ENCODE measurements at places on chromosomes 7 and 10. TPM values are rescaled to one million over a fixed set of nuclear protein-coding genes. Genes with fewer than 3 reads are reported as not detected.

DNA sequence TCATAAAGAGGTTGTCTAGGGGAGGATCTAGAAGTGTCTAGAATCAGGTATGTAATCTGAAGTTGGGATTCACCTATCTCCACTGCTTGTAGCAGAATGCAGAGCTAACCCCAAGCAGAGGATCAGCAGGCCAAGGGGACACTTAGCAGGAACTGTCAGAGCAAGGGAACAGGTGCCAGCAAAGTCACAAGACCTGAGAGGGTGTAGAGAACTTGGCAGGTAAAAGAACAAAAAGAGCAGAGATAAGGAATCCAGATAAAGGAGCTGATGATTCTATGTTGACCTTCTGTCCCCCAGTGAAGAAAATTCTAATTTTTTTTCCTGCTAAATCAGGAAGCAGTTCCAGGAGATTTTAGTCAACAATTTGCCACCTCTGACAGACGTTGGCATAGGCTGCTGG lies 91.4 kb upstream of the CCDC71L start:
- no peaks in the 10 kb centered on the region for H3K4me1 ChIP-seq
- H3K27ac ChIP-seq, result no peak overlapping the region

- H3K36me3 ChIP-seq, result no peaks in the 10 kb centered on the region
- H3K27me3 ChIP-seq, result no peaks in the 10 kb centered on the region
- peak; percentile 14 for DNase-seq
- peaks cover 2% of the 10 kb centered on the region for H3K4me1 ChIP-seq
Measured at GRCh38 chr7:103857435-103857834, 132.0 kb downstream of the RELN start.

- H3K27me3 ChIP-seq, result no peaks in the 10 kb centered on the region
- DNase-seq, result no peak
- H3K4me1 ChIP-seq, result no peaks in the 10 kb centered on the region
Measured at GRCh38 chr10:86937502-86938154, 19.8 kb downstream of the MMRN2 start.

GRCh38 chr7:68684996-68685395 lies 913.3 kb upstream of the AUTS2 start:
- H3K27me3 ChIP-seq, result no peaks in the 10 kb centered on the region
- no peak for DNase-seq
- H3K27ac ChIP-seq, result no peak overlapping the region
- H3K4me3 ChIP-seq, result no peak overlapping the region
- H3K36me3 ChIP-seq, result no peaks in the 10 kb centered on the region

- H3K4me1 ChIP-seq, result peaks cover 17% of the 10 kb centered on the region
- no peak overlapping the region for H3K27ac ChIP-seq
- no peak overlapping the region for H3K4me3 ChIP-seq
- peaks cover 4% of the 10 kb centered on the region for H3K27me3 ChIP-seq
- H3K36me3 ChIP-seq, result no peaks in the 10 kb centered on the region
- DNase-seq, result no peak
Measured at GRCh38 chr7:44307301-44307900, 18.0 kb downstream of the CAMK2B start.

DNA sequence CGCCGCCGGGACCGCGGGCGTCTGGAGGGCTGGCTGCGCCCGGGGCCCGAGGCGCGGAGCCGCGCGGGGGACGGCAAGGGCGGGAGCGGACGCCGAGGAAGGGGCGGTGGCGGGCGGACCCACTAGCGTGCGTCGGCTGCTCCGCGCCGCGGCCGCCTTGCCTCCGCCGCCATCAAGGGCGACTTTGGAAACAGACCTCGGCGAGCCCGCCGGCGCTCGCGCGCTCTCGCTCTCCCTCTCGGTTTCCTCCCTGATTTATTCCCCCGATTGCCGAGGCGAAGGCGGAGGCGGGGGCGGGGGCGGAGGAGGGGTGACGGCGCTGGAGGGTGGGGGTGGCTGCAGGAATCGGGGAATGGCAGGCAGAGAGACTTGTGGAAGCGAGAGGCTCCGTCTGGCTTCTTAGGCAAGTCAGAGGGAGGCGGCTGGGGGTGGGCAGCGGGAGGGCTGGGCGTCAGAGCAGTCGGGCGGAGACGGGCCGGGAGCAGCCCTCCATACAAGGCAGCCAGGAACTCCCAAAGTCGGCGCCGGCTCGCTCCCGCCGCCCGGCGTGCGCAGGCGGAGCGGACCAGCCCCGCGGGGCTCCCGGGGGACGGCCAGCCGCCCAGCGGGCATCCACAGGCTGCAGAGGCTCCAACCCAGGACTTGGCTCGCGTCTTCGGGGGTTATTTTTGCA lies at the start of gene CACNA2D1:
TSS of gene CACNA2D1 (minus strand) at position 231 of the 673 bp plus-strand sequence.
- H3K36me3 ChIP-seq, result no peaks in the 10 kb centered on the region
- no peaks in the 10 kb centered on the region for H3K27me3 ChIP-seq
- no peak within 1 kb of the TSS for H3K27ac ChIP-seq

DNA sequence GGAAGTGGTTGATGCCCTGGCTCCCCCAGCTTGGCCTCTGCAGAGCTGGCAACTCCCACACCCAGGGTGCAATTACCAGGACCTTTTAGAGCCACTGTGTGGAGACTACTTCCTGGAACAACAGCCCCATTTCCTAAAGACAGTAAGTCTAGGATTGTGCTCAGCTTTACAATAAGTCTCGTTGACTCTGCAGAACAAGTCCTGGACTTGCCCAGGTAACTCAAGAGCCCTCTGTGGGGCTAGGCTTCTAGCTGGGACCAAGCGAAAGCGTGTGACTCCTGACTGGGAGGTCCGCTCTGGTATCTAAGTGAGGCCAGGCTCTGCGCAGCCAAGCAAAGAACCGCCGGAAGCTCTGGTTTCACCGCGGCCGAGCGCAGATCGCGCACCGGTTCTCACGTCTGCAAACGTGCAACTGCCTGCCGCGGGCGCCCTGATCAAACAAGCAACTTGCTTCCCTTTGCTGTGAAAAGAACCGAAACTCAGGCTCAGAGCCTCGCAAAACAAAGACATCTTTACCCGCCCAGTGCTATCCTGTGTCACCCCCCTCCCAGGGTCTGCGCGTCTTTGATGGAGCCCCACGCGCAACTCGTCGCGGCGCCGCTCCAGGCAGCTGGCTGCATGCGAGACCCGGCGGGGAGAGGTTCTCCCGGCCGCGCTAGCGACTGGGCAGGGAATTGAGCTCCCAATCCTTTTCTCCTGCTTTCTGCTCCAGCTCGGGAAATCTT lies 4.4 kb upstream of the PDLIM1 start:
- no peaks in the 10 kb centered on the region for H3K36me3 ChIP-seq
- peaks cover 38% of the 10 kb centered on the region for H3K4me1 ChIP-seq
- peak overlapping the region; percentile 84 for H3K27ac ChIP-seq
- DNase-seq, result peak; percentile 28

GRCh38 chr7:132511921-132512320 lies 64.3 kb downstream of the PLXNA4 start:
- no peak overlapping the region for H3K27ac ChIP-seq
- peaks cover 41% of the 10 kb centered on the region for H3K27me3 ChIP-seq

- no peaks in the 10 kb centered on the region for H3K36me3 ChIP-seq
- no peak overlapping the region for H3K4me3 ChIP-seq
- no peak overlapping the region for H3K27ac ChIP-seq
- H3K27me3 ChIP-seq, result peaks cover 18% of the 10 kb centered on the region
- no peak for DNase-seq
Measured at GRCh38 chr7:107690611-107691010, 30.0 kb downstream of the SLC26A4 start.

- no peaks in the 10 kb centered on the region for H3K27me3 ChIP-seq
- no peaks in the 10 kb centered on the region for H3K36me3 ChIP-seq
- H3K4me3 ChIP-seq, result no peak overlapping the region
- no peaks in the 10 kb centered on the region for H3K4me1 ChIP-seq
- DNase-seq, result no peak
Measured at GRCh38 chr7:34851431-34851830, 185.9 kb downstream of the DPY19L1 start.

- no peak for DNase-seq
- H3K4me3 ChIP-seq, result no peak overlapping the region
- H3K36me3 ChIP-seq, result no peaks in the 10 kb centered on the region
- H3K27me3 ChIP-seq, result no peaks in the 10 kb centered on the region
- H3K4me1 ChIP-seq, result no peaks in the 10 kb centered on the region
Measured at GRCh38 chr7:109503421-109503820, 933.7 kb downstream of the DNAJB9 start.

- no peak for DNase-seq
- no peak overlapping the region for H3K4me3 ChIP-seq
- peaks cover 12% of the 10 kb centered on the region for H3K4me1 ChIP-seq
- no peak overlapping the region for H3K27ac ChIP-seq
- peaks cover 95% of the 10 kb centered on the region for H3K36me3 ChIP-seq
- no peaks in the 10 kb centered on the region for H3K27me3 ChIP-seq
Measured at GRCh38 chr7:6647080-6647479, 10.0 kb downstream of the ZNF316 start.

GRCh38 chr7:3887096-3887690 lies 586.1 kb downstream of the SDK1 start:
- H3K36me3 ChIP-seq, result no peaks in the 10 kb centered on the region
- no peak overlapping the region for H3K4me3 ChIP-seq

- no peaks in the 10 kb centered on the region for H3K36me3 ChIP-seq
- DNase-seq, result peak; percentile 63
- H3K27me3 ChIP-seq, result no peaks in the 10 kb centered on the region
- H3K27ac ChIP-seq, result no peak overlapping the region
- H3K4me1 ChIP-seq, result peaks cover 5% of the 10 kb centered on the region
Measured at GRCh38 chr7:142908921-142909890, 23.7 kb upstream of the TRPV6 start.

DNA sequence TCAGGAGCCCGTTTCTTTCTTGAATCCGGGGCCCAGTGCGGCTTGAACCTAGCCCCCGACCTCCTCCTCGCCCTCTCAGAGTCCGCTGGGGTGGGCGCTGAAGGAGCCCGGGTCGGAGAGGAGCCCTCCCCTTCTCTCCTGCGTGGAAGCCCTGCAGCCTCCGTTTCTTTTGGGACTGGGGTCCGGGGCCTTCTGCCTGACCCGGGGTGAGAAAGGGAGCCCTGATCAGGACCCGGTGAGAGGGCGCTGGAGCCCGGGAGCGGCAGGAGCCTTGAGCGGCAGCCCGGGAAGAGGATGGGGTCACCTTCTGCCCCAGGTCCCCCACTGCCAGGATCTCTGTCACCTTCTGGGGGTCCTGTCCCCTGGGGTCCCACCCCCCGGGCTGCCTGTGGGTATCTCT lies 162.3 kb downstream of the ZNF33B start:
- peaks cover 17% of the 10 kb centered on the region for H3K4me1 ChIP-seq
- peaks cover 16% of the 10 kb centered on the region for H3K27me3 ChIP-seq
- H3K4me3 ChIP-seq, result peak overlapping the region; percentile 37
- no peaks in the 10 kb centered on the region for H3K36me3 ChIP-seq
- no peak for DNase-seq

DNA sequence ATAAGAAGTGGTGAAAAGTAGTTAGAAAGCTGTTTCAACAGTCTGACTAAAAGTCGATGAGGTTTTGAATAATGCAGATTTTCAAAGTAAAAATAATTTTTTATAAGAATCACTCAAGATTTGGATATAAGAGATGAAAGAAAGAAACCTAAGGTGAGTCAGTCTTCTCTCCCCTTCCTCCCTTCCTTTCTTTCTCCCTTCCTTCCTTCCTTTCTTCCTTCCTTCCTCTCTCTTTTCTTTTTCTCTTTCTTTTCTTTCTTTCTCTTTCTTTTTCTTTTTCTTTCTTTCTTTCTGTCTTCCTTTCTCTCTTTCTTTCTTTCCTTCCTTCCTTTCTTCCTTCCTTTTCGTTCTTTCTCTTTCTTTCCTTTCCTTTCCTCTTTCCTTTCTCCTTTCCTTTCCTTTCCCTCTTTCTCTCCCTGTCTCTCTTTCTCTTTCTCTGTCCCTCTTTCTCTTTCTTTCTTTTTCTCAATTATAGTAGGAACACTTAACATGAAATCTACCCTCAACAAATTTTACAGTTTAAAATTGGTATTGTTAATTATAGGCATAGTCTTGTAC lies 308.6 kb downstream of the ARL4A start:
- H3K27me3 ChIP-seq, result no peaks in the 10 kb centered on the region
- no peaks in the 10 kb centered on the region for H3K4me1 ChIP-seq
- no peak overlapping the region for H3K4me3 ChIP-seq
- H3K36me3 ChIP-seq, result no peaks in the 10 kb centered on the region

- H3K36me3 ChIP-seq, result no peaks in the 10 kb centered on the region
- no peaks in the 10 kb centered on the region for H3K27me3 ChIP-seq
- no peaks in the 10 kb centered on the region for H3K4me1 ChIP-seq
Measured at GRCh38 chr7:117854186-117854585, 19.1 kb downstream of the CTTNBP2 start.

- no peaks in the 10 kb centered on the region for H3K27me3 ChIP-seq
- H3K36me3 ChIP-seq, result no peaks in the 10 kb centered on the region
- no peak overlapping the region for H3K4me3 ChIP-seq
- DNase-seq, result no peak
- no peak overlapping the region for H3K27ac ChIP-seq
- no peaks in the 10 kb centered on the region for H3K4me1 ChIP-seq
Measured at GRCh38 chr10:114313139-114313538, 74.1 kb downstream of the VWA2 start.

DNA sequence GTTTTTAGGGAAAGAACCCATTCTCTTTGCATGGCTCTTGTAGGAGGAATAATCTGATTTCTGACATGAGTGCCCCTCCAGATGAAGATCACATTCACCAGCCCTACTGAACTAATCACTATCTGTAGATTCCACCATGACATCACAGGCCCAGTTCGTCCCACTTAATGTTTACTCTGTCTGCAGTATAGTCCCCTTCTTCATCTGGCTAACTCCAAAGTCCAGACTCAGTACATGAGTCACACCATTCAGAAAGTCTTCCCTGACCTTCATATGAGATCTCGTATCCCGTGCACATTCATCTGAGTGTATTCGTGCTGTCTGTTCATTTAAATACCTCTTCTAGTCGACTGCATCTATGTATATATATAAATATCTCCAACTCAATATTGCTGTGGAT lies 366.5 kb upstream of the AKR1E2 start:
- H3K4me3 ChIP-seq, result no peak overlapping the region
- H3K4me1 ChIP-seq, result no peaks in the 10 kb centered on the region
- H3K36me3 ChIP-seq, result no peaks in the 10 kb centered on the region
- no peak for DNase-seq

DNA sequence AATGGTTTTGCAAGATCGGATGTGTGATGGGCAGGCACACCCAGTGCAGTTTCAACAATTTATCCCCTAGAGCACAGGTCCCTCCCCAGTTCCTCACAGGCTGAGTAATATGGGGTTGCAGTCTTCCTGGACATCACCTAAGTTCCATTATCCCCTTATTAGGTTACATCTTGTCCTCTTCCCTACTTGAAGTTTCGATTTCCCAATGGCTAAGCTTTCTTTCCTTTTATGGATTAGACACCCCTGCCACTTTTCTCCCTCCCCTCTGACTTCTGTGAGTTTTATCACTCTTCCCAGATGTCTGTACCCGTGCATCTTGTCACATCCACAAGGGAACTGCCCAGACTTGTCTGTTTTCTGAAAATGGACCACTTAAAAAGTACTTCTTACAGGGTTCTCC lies 2.4 kb upstream of the NIPSNAP2 start:
- no peaks in the 10 kb centered on the region for H3K27me3 ChIP-seq
- H3K27ac ChIP-seq, result no peak overlapping the region
- DNase-seq, result no peak
- H3K4me1 ChIP-seq, result peaks cover 13% of the 10 kb centered on the region
- no peak overlapping the region for H3K4me3 ChIP-seq
- peaks cover 11% of the 10 kb centered on the region for H3K36me3 ChIP-seq

- no peak for DNase-seq
- H3K4me1 ChIP-seq, result no peaks in the 10 kb centered on the region
- no peak overlapping the region for H3K4me3 ChIP-seq
- H3K27ac ChIP-seq, result no peak overlapping the region
- H3K36me3 ChIP-seq, result no peaks in the 10 kb centered on the region
- peaks cover 13% of the 10 kb centered on the region for H3K27me3 ChIP-seq
Measured at GRCh38 chr10:29861811-29862505, 197.4 kb downstream of the JCAD start.

Gene INMT
- 0.11 TPM for total RNA-seq

Gene CALCR
- 0.16 TPM for total RNA-seq

Gene SLC13A4
- total RNA-seq, result 0.66 TPM

Gene MINDY4
- 13.1 TPM for total RNA-seq

Gene GHRHR
- total RNA-seq, result not detected

Gene ZEB1
- total RNA-seq, result 7.0 TPM

Gene TDRD1
- total RNA-seq, result not detected

Gene VPS37D
- 1.1 TPM for total RNA-seq

Gene CPN1
- total RNA-seq, result 0.09 TPM

Gene ITPRIP
- total RNA-seq, result 28.5 TPM
